Activated CD8-positive, alpha-beta memory T cell treated with anti-CD3 and anti-CD28 coated beads, Interleukin-2, amount 10 ng/mL, durations not matched to agents 7 days and 5 days (primary cell): ENCODE measurements at places on chromosomes 13 and 19. TPM values are rescaled to one million over a fixed set of nuclear protein-coding genes. Genes with fewer than 3 reads are reported as not detected.

GRCh38 chr19:49832556-49832955 lies 14.5 kb downstream of the MED25 start:
- no peaks in the 10 kb centered on the region for H3K27me3 ChIP-seq
- peaks cover 24% of the 10 kb centered on the region for H3K4me1 ChIP-seq
- DNase-seq = no peak
- H3K36me3 ChIP-seq = peaks cover 27% of the 10 kb centered on the region
- no peak overlapping the region for H3K4me3 ChIP-seq

DNA sequence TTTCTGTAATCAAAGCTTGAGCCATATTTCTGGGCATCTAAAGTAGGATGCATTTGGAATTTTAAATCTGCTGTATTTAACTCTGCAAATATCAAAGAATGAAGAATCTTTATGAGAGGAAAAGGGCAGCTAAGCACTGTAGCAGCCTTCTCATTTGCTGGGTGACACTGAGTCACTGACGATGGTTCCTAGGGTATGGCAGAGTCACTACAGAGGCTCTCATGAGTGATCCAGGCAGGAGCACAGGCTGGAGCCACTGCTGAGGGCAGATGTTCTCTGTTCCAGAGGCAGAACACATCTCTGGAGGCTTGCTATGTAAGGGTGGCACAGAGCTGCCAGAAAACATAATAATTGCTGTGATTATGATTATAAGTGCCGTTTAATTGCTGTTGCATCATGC lies 340.7 kb upstream of the HTR2A start:
- no peaks in the 10 kb centered on the region for H3K36me3 ChIP-seq
- H3K27ac ChIP-seq = no peak overlapping the region
- H3K27me3 ChIP-seq = no peaks in the 10 kb centered on the region
- no peaks in the 10 kb centered on the region for H3K4me1 ChIP-seq

- peaks cover 49% of the 10 kb centered on the region for H3K36me3 ChIP-seq
- no peaks in the 10 kb centered on the region for H3K4me1 ChIP-seq
- no peak for DNase-seq
- no peak overlapping the region for H3K27ac ChIP-seq
Observed at GRCh38 chr19:37738371-37738770, 18.8 kb upstream of the ZNF607 start.

DNA sequence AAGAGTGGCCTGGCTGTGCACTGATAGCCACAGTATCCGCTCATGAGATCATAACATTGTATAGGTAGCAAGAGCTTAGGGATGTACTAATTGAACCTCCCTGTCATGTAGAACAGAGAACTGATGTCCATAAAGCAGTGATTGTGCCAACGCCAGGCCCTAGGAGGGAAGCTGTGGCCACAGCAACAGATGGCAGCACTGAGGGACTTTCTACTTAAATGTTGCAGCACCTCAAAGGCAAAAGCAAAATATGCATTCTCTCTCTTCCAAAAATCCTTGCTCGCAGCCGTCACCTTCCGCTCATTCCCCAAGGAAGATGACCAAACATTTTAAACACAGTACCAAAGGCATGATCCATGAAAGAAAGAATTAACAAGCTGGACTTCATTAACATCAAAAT lies 32.3 kb downstream of the COL4A1 start:
- H3K36me3 ChIP-seq = no peaks in the 10 kb centered on the region
- H3K27ac ChIP-seq = no peak overlapping the region
- no peak overlapping the region for H3K4me3 ChIP-seq

DNA sequence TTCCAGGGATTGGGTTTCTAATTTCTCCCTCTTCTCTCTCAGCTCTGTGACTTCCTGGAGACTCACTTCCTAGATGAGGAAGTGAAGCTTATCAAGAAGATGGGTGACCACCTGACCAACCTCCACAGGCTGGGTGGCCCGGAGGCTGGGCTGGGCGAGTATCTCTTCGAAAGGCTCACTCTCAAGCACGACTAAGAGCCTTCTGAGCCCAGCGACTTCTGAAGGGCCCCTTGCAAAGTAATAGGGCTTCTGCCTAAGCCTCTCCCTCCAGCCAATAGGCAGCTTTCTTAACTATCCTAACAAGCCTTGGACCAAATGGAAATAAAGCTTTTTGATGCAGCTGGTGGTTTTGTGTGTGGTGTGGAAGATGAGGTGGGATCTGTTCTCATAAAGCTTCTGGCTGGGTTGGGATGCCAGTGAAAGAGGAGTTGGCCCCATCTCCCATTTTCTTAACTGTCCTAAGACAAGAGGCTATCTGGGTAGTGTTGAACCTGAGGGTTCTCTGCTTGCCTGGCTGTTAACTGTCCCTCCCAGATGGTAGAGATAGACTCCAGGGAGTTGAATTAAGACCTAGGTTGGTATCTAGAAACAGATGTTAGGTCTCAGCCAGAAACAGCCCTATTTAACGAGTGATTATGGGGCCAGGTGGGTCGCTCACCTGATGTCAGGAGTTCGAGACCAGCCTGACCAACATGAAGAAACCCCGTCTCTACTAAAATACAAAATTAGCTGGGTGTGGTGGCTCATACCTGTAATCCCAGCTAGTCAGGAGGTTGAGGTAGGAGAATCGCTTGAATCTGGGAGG lies 1.6 kb downstream of the FTL start:
- H3K4me1 ChIP-seq = peaks cover 62% of the 10 kb centered on the region
- no peaks in the 10 kb centered on the region for H3K27me3 ChIP-seq
- H3K27ac ChIP-seq = peak overlapping the region; percentile 97
- H3K4me3 ChIP-seq = peak overlapping the region; percentile 99

DNA sequence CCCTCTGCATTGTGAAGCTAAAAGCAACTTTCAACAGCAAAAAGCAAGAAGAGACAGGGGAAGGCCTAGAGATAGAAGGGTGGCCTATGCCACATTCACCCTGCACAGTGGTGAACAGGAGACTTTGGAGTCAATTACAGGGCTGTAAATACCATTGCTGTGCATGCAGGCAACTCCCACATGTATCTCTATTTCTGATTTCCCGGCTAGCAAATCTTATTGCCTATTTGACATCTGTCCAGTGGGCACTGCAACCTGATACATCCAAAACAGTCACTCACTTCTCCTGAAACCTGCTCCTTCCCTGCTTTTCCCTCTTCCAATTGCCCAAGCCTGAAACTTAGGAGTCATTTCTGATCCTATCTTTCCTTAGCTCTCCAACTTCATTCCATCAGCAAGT lies 13.4 kb downstream of the RUBCNL start:
- peaks cover 21% of the 10 kb centered on the region for H3K27me3 ChIP-seq
- H3K4me3 ChIP-seq = no peak overlapping the region
- DNase-seq = no peak
- H3K36me3 ChIP-seq = no peaks in the 10 kb centered on the region
- H3K4me1 ChIP-seq = no peaks in the 10 kb centered on the region

DNA sequence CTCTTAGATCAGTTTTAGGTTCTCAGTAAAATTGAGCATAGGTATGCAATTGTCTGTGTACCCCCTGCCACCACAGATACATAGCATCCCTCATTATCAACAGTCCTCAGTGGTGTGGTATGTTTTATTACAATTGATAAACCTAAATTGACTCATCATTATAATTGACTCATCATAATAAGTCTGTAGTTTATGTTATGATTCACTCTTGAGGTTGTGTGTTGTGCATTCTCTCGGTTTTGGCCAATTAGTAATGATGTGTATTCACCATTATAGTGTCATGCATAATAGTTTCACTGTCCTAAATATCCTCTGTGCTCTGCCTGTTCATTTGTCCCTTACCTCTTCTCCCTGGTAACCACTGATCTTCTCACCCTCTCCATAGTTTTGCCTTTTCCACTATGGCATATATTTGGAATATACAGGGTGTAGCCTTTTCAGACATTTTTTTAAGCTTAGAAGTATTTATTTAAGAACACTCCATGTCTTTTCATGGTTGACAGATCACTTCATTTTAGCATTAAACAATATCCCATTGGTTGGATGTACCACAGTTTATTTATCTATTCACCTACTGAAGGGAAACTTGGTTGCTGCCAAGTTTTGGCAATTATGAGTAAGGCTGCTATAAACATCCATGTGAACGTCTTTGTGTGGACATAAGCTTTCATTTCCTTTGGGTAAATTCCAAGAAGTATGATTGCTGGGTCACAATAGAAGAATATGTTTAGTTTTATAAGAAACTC lies 1620.6 kb upstream of the MIR17HG start:
- H3K27me3 ChIP-seq = no peaks in the 10 kb centered on the region
- H3K36me3 ChIP-seq = no peaks in the 10 kb centered on the region
- H3K4me3 ChIP-seq = no peak overlapping the region
- H3K27ac ChIP-seq = no peak overlapping the region

DNA sequence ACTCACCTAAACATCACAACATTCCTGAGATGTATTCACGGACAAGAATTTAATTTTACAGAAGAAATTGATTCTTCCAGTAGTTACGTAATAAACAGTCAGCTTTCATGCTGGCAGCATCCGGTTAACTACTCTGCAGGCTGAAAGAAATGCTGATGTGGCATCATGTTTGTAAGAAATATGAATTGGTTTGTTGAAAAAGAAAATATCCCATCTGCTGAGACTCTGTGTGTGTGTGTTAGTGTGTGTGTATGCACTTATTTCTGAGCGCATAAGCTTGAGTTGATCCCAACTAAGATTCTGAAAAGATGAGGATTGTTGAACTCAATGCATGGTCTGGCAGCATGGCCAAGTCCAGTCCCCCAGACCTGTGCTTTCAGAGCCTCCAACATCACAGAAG lies 74.3 kb upstream of the FAM216B start:
- H3K27ac ChIP-seq = no peak overlapping the region
- no peak overlapping the region for H3K4me3 ChIP-seq
- H3K27me3 ChIP-seq = peaks cover 31% of the 10 kb centered on the region
- H3K4me1 ChIP-seq = no peaks in the 10 kb centered on the region
- no peaks in the 10 kb centered on the region for H3K36me3 ChIP-seq

The WDR18 gene
- 64.5 TPM for total RNA-seq

The SIAH3 gene
- total RNA-seq = not detected

- H3K27me3 ChIP-seq = no peaks in the 10 kb centered on the region
- H3K4me3 ChIP-seq = no peak overlapping the region
- H3K4me1 ChIP-seq = peaks cover 94% of the 10 kb centered on the region
- peak overlapping the region; percentile 82 for H3K27ac ChIP-seq
Observed at GRCh38 chr19:41298348-41298964, 11.5 kb upstream of the CCDC97 start.

DNA sequence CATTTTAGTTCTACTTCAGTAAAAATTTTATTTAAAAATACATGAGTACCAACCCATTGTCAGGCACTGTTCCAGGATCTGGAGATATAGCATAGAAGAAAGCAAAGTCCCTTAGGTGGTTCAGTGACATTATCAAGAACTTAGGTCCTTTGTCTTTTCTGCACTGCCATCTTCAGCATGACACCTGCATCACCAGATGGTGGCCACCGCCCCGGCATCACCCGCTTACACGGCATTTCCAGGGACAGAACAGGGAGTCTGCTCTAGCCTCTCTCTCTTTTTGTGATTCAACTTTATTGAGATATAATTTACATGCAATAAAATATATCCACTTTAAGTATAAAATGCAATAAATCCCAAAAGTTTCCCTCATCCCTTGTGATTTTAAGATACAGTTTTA lies 23.5 kb downstream of the DYRK1B start:
- no peaks in the 10 kb centered on the region for H3K4me1 ChIP-seq
- no peak overlapping the region for H3K4me3 ChIP-seq
- H3K27ac ChIP-seq = no peak overlapping the region
- no peaks in the 10 kb centered on the region for H3K36me3 ChIP-seq

The UHRF1 gene
- 149 TPM for total RNA-seq

The CD209 gene
- total RNA-seq = not detected

The ZNF440 gene
- 11.2 TPM for total RNA-seq
